ENCODE measurements at places on chromosomes 7 and 10. TPM values are rescaled to one million over a fixed set of nuclear protein-coding genes. Genes with fewer than 3 reads are reported as not detected.

GRCh38 chr10:30816159-30816819, 186.7 kb upstream of the LYZL2 start:
- no peaks in the 10 kb centered on the region for H3K36me3 ChIP-seq
- H3K4me1 ChIP-seq: peaks cover 14% of the 10 kb centered on the region
- no peak overlapping the region for H3K4me3 ChIP-seq
- H3K27me3 ChIP-seq: peaks cover 53% of the 10 kb centered on the region

Gene CFAP70
- total RNA-seq: 0.82 TPM

Gene TET1
- total RNA-seq: 103 TPM

Gene ACSM6
- not detected for total RNA-seq

GRCh38 chr7:12761111-12761510, 73.7 kb downstream of the ARL4A start:
- H3K27me3 ChIP-seq: no peaks in the 10 kb centered on the region
- no peak overlapping the region for H3K4me3 ChIP-seq
- DNase-seq: no peak
- no peak overlapping the region for H3K27ac ChIP-seq

- peaks cover 4% of the 10 kb centered on the region for H3K4me1 ChIP-seq
- peak overlapping the region; percentile 78 for H3K27ac ChIP-seq
- H3K36me3 ChIP-seq: peaks cover 5% of the 10 kb centered on the region
These were observed 51.8 kb downstream of the CUX1 start for GRCh38 chr7:101869026-101869900.
